Uterus (tissue), 4 donors: ENCODE measurements at places on chromosomes 11 and 22.

- no peak overlapping the region for H3K27ac ChIP-seq
- H3K4me1 ChIP-seq: no peaks in the 10 kb centered on the region
These were observed 118.9 kb downstream of the PLEKHA7 start for GRCh38 chr11:16895306-16895705.

GRCh38 chr11:120430146-120430545 is 81.4 kb upstream of the GRIK4 start:
- H3K4me1 ChIP-seq: no peaks in the 10 kb centered on the region
- H3K27ac ChIP-seq: no peak overlapping the region
- H3K27me3 ChIP-seq: no peaks in the 10 kb centered on the region
- no peaks in the 10 kb centered on the region for H3K36me3 ChIP-seq
- DNase-seq: no peak

DNA sequence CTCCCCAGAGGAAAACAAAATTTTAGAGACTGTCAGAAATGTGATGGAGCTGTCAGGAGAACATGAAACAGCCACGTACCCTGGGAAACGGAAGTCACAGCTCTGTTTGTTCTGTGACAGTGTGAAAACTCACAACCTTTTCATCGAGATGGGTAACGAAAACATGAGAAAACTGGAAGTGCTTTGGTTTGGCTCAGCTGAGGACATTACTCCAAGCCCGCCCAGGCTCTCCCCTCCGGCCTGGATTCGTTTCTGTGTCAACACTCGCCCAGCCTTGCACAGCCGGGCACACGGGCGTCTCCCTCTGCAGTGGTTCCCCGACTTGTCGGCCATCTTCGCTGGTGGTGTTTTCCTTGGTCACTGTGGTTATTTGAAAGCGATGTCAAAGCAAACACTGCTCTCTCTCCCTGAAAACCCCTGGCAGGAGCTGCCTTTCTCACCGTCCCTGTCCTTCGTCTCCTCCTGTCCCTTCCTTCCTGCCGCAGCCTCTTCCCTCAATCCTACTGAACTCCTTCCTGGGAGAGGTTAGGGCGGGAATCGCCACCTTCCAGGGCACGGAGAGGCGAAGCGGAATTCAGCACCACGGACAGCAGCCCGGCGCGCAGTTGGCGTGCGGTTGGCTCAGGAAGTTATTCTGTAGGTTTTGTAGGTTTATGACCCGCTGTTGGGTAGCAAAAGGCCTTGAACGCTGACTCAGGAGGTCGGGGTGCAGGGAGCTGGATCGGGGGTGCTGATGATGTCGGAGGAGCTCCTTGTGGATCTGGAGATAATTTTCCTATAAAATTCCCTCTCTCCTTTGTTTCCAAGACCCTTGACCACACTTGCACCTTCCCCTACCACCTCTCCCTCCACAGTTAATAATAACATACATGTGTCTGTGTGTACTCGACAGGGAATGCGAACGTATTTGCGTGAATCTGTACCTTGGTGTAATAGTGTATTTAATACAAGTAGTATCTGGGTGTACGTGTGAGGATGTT is 13.1 kb upstream of the RPS19BP1 start:
- H3K4me3 ChIP-seq: no peak overlapping the region
- no peaks in the 10 kb centered on the region for H3K36me3 ChIP-seq
- DNase-seq: no peak
- no peaks in the 10 kb centered on the region for H3K4me1 ChIP-seq
- H3K27ac ChIP-seq: no peak overlapping the region
- H3K27me3 ChIP-seq: no peaks in the 10 kb centered on the region

- H3K4me1 ChIP-seq: no peaks in the 10 kb centered on the region
- no peak overlapping the region for H3K27ac ChIP-seq
- H3K27me3 ChIP-seq: no peaks in the 10 kb centered on the region
- DNase-seq: no peak
These were observed 7.9 kb upstream of the CYTH4 start for GRCh38 chr22:37274380-37274862.

DNA sequence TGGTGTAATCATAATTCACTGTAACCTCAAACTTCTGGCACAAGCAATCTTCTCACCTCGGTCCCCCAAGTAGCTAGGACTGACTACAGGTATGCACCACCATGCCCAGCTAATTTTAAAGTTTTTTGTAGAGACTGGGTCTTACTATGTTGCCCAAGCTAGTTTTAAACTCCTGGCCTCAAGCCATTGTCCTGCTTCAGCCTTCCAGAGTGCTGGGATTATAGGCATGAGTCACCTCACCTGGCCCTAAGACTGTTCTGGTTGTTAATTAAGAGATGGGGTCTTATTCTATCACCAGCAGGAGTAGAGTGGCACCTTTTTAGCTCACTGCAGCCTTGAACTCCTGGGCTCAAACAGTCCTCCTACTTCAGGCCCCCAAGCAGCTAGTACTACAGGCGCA is 52.0 kb upstream of the DEPDC7 start:
- no peaks in the 10 kb centered on the region for H3K36me3 ChIP-seq
- H3K27me3 ChIP-seq: no peaks in the 10 kb centered on the region
- no peak overlapping the region for H3K4me3 ChIP-seq
- no peak for DNase-seq
- H3K4me1 ChIP-seq: no peaks in the 10 kb centered on the region

DNA sequence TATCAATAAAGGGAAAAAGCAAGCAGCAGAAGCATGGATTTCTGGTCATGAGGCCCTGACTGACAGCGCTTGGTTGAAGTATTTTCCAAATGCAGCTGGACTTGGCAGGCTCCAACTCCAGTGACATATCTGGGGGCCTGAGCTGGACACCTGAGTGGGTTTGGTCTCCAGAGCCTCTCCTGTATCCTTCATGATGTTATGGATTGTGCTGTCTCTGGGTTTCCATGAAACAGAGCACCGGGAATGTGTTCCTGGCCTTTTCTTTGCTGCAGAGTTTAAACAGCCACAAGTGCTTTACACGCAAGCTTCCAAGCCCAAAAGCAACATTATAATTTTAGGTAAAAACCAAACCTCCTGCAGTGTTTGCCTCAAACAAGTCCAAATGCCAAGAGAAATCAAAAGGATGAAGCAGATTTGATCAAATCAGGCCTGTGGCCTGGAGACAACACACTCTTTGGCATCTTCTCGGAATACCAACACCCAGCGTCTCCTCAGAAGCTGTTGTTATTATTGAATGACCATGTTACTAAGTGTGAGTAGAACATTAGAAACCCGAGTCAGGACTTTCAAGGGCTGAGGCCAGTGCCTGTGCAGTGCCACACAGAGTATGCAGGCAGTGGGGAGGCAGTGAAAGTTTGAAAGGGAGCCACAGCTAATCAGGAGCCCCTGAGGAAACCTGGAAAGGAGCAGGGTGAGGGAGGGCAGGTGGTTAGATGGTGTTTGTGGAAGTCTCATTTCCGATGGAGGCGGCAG is 42.0 kb downstream of the ME3 start:
- DNase-seq: no peak
- H3K4me3 ChIP-seq: no peak overlapping the region
- H3K36me3 ChIP-seq: no peaks in the 10 kb centered on the region
- no peaks in the 10 kb centered on the region for H3K27me3 ChIP-seq
- H3K27ac ChIP-seq: no peak overlapping the region
- H3K4me1 ChIP-seq: peaks cover 9% of the 10 kb centered on the region

GRCh38 chr11:118212131-118212725 is 12.6 kb downstream of the JAML start:
- H3K36me3 ChIP-seq: no peaks in the 10 kb centered on the region
- no peaks in the 10 kb centered on the region for H3K27me3 ChIP-seq
- no peak overlapping the region for H3K4me3 ChIP-seq
- H3K27ac ChIP-seq: no peak overlapping the region
- no peak for DNase-seq

GRCh38 chr22:39244496-39245129 is at the start of gene PDGFB:
Gene PDGFB, minus strand, starts transcription at chr22:39244982. Its CDS starts 1,019 bp downstream, at chr22:39243963.
- no peaks in the 10 kb centered on the region for H3K27me3 ChIP-seq
- peak within 1 kb of the TSS; percentile 76 for H3K27ac ChIP-seq
- H3K36me3 ChIP-seq: no peaks in the 10 kb centered on the region
- DNase-seq: no peak
